ENCODE measurements at places on chromosomes 13 and 19.

GRCh38 chr19:19668230-19669012 is at the start of gene ZNF101:
TSS of gene ZNF101 (plus strand) at chr19:19668839. CDS start at chr19:19668964, 125 bp downstream.
- DNase-seq: peak; percentile 90

- no peak for DNase-seq
Observed at GRCh38 chr13:104779311-104779993, 1713.2 kb upstream of the SLC10A2 start.

- DNase-seq: no peak
Observed at GRCh38 chr13:109087916-109088623, 458.7 kb downstream of the MYO16 start.

DNA sequence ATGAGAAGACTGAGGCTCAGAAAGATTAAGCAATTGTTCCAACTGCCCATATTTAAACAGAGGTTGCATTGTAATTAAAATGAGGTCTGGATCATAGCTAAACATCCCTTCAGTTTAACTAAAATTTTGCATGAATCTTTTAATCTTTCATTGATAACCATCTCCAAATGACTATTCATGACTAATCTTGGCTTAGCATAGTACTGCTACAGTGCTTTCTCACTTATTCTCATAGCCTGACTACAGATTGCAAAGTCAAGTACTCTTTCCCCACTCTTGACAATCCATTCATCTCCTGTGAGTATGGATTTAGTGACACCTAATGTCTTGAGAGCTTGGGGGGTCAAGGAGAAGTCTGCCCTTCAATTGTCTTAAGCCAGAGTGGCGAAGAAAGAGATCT is 258.4 kb downstream of the RFC3 start:
- no peak for DNase-seq

- DNase-seq: no peak
Observed at GRCh38 chr13:26978081-26978860, 193.3 kb downstream of the USP12 start.

GRCh38 chr19:5154129-5154798 is 185.4 kb downstream of the KDM4B start:
- DNase-seq: no peak

- no peak for DNase-seq
Observed at GRCh38 chr19:310781-311496, 19.7 kb upstream of the PLPP2 start.

DNA sequence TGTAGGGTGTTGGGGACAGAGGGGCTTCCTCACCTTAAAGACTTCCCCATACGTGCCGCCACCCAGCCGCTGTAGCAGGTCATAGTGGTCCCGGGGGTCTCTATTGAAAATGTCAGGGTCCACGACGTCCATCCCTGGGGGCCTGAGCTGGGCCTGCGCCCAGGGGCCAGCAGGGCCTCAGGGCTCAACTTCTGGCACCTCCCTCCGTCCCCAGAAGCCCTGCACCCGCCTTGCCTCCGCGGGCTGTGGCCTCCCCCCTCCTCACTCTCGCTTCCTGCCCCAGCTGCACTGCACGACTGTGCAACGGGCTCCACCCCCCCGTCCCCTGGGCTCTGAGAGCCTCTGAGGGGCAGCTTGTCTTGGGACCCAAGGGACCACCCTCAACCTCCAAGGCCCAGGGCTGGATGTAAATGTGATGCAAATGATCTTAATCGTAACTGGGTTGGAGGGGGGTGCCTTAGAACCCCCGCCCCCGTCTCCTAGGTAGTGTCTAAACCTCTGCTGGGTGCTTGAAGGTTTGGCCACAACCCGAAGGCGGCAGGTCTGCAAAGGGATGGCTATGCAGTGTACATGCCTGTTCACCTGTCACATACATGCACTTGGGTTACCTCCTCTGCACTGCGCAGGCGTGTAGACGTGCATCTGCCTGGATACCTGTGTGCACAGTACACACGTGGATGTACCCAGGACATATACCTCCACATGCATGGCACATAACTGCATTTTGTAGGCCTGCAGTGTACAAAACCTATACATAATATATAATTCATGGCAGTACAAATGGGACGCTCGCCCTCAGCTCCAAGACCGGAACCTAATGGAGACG is at the start of gene MAP4K1:
Gene MAP4K1 (minus strand): TSS at position 190 of the 826 bp plus-strand sequence. CDS start 58 bp downstream, at position 132.
- DNase-seq: peak; percentile 53

GRCh38 chr13:62702502-62702901 is 1286.9 kb upstream of the PCDH20 start:
- no peak for DNase-seq

DNA sequence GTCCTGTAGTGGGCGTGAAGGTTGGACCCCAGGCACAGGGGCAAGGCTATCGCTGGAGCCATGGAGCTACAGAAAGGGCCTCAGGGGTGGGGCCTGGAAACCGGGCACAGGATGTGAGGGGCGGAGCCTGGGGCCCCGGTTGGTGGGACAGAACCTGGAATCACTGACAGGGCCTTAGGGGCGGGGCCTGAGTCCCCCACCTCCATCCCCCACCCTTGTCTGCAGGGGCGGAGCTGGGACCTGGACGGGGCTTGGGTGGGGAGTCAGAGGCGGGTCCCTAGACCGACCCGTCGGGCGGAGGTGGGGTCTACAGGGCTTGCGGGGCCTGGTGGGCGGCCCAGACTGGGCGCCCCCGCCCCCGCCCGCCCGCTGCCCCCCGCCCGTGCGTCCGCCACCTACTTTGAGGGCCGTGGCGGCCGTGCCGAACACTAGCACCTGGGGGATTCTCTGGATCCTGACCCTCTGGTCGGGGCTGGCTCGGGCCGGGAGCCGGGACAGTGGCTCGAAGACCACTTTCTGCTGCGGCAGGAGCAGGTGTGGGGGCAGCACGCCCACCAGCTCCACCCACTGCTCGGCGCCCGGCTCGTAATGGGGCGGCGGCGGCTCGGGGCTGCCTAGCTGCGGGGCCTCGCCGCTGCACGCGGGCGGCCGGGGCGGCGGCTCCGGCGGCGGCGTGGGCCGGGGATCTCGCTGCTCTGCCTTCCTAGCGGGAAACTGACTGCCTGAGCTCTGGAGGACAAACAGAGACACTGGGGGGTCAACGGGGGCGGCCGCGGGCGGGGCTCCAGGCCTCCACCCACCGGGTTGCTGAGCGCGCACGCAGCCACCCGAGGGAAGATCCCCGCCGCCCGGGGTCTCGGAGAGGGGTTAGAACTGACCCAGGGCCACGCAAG is 26.3 kb downstream of the DCAF15 start:
- DNase-seq: no peak

DNA sequence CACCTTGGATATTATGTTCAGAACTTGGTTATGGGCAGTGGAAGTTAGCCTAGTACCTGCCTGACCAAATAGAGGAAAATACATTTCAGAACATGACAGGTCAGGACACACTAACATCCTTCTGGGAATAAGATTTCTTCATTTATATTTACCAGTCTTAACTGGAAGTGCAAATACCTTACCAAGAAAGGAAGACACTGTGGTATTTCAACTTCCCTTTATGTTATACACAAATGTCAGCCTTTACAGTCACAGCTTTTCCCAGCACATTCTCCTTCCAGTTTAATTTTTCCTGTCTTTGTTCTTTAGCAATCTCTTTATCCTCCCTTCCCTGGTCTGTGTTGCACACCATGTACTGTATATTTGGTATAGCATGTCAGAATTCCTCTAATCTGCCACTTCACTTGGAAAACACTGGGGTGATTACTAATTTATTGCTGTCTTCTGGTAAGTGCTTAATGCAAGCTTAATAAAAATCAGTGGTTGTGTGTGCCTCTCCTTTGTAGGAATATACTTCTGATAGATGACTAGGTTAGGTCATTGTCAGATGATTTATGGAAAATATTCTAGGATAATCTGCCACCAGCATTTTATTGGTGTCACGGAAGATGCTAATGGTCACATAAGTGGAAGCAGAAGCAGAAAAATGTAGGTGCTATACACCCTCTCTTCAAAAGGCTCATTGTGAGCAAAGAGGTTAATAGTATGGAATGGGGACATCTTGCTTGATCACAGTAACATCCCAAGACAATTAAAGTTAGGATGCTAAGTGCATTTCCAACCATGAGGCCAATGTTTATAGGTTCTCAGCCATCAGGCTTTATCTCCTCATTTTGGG is 124.3 kb upstream of the STARD13 start:
- no peak for DNase-seq

GRCh38 chr19:17680230-17680722 is 7.9 kb downstream of the UNC13A start:
- no peak for DNase-seq
